ENCODE measurements at places on chromosomes 7 and 10.

DNA sequence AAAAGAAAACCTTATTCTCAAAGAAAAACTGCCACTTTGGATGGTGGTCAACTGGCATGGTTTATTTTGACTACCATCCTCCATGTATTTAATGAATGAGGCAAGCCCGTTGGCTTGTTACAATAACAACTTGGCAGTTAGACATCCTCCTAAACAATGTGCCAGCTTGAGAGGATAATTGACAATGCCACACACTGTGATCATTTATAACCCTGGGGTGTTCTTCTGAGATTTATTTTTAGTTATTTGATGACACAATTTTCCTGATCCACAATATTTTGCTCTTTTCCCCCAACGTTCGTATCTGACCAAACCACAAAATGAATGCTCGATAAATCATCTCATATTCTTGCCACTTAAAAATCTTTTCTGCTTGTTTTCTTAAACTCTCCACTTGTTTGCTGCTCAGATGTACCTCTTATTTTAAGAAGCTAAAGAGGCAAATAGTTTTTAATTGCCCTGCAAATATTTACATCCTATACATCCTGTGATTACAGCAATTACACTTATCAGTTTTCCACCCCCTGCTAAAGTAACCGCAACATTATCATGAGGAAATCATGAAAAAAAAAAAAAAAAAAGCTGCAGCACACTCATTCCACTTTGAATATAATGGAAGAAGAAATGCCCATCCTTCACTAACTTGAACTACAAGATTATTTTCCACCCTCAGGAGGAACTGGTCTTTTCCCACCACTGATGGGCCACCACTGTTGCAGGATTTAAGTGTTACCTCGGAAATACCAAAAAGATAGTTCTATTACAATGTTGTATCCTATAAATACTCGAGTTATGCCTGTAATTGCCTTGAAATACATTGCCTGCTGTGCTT is 119.9 kb downstream of the MBL2 start:
- no peak for DNase-seq

DNA sequence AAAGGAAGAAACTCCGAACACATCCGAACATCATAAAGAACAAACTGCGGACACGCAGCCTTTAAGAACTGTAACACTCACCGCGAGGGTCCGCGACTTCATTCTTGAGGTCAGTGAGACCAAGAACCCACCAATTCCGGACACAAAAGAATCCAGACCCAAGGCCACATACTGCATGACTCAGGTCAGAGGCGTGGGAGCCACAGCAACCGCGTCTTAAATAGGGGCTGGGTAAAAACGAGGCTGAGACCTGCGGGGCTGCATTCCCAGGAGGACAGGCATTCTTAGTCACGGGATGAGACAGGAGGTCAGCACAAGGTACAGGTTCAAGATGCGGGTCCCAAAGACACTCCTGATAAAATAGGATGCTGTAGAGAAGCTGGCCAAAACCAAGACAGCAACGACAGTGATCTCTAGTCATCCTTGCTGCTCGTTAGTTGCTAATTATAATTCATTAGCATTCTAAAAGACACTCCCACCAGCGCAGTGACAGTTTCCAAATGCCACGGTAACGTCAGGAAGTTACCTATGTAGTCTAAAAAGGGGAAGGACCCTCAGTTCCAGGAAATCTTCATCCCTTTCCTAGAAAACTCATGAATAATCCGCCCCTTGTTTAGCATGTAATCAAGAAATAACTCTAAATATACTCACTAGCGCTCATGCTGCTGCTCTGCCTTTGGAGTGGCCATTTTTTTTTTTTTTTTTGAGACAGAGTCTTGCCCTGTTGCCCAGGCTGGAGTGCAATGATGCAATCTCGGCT is 19.3 kb downstream of the AP5Z1 start:
- DNase-seq = no peak

DNA sequence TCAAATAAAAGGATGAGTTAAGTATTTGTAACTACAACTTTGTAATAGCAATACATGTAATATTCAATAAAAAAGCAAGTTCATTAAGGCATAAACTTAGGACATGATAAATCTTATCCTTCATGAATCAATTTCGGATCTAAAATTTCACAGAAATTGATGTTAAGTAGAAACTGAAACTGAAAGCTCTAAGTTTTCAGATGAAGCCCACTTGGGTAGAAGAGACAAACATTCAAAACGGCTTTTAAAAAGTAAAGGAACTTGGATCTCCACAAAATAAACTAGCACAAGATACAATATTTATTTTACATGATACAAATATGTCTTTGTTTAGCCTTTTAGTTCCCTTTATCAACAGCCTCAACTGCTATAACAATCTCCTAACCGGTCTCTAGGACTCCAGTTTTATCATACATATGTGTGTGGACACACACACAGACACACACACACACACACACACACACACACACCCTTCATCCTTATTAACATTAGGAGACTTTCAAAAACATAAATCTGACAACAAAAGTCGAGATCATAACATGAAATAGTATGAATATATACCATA is 83.7 kb downstream of the USP6NL start:
- no peak for DNase-seq

- no peak for DNase-seq
These were observed 77.2 kb downstream of the CH25H start for GRCh38 chr10:89129911-89130310.

DNA sequence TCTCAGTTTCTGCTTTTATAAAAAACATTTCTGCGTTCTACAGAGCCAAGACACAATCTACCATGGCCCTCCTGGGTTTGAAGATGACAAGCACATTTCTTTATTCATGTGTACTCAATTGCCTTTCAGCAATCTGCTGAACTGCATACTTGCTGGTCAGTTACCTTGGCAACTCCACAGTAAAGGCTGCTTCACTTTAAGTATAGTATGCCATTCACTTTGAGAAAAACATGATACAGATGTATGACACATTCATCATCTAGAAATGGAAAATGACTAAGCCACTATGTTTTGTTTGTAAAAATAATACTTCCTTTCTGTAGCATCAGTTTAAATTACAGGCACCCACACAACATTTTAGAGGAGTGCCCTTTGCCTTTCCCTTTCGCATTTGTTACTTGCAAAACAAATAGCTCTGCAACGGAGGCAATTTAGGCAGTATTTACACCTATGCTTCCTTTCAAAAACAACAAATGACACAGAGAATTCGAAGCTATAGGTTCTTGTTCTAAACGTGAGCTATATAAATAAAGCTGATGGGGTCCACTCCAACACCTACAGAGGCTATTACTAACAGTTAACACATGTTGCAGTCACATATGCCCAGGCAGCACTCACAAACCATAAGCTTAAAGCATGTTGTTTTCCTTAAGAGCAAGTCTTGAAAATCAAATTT is 23.5 kb downstream of the SGCE start:
- no peak for DNase-seq

DNA sequence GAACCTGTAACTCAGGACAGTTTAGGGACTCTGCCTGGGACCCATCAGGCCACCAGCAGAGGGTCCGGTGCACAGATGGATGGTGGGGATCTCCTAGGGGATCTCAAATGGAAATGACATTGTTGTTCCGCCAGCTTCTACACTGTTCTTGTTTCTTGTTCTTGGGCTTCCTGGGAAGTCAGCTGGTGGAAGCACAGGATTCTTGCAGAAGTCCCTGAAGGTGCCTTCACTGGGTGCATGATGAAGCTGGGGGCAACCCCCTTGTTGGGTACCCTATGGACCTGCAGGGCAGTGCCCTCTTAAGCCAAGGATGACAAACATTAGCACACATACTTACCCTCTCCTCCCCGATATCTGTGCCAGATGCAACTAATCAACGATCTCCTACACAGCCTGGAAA is 18.6 kb downstream of the SFTPD start:
- no peak for DNase-seq

GRCh38 chr10:99536338-99537085 is 3.8 kb downstream of the NKX2-3 start:
- no peak for DNase-seq

DNA sequence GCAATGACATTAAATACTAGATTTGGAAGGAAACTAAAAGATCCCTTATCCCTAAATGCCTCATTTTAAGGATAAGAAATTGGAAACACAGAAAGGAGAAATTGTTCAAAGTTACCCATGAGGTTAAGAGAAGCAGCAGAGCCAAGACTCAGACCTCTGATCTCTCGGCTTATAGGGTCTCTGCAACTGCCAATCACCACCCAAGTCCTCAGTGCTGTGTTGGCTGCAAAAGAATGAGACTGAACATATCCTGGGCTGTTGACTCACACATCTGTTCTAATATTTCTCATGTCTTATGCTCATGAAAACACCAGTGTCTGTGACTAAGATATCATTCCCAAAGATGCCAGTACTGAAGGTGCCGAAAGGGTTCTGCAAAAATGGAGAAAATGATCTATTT is 153.3 kb downstream of the XPNPEP1 start:
- DNase-seq = no peak

GRCh38 chr7:149662591-149663095 is 110.7 kb downstream of the ZNF467 start:
- DNase-seq = no peak

DNA sequence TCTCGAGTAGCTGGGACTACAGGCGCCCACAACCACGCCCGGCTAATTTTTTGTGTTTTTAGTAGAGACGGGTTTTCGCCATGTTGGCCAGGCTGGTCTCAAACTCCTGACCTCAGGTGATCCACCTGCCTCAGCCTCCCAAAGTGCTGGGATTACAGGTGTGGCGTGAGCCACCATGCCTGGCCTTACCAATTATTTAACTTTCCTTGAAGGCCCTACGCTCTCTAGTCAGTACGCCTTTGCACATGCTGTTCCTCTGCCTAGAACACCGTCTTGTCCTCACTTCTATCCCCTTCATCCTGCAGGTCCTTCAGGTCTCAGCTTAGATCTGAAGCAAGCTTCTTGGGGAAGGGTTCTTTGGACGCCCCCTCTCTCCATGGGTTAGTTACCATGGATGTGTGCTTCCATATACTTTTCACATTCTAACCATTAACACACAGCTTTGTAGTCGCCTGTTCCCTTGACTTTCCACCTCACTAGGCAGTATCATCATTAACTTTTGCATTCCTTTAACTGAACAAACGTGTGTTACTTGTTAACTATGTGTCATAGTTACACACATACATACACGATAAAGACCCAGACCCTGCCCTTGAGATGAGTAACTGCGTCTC is 592 bp upstream of the ATP6V1F start:
- DNase-seq = no peak

DNA sequence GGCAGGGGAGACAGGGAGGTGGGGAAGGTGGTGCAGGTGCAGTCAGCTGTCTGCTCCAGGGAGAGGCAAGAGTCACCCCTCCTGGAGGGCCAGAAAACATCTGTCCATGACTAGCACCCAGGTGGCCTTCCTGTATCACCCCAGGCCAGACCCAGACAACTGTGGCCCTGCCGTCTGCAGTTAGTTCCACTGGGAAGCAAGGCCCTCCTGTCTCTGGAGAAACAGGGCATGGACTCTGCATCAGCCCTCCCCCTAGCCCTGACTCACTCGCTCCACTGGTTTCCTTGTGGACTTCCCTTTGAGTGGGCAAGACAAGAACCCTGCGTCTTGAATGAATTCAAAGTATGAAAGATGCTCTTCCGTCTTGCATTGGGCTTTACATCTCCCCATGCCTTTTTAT is 12.6 kb downstream of the TBATA start:
- no peak for DNase-seq

GRCh38 chr10:132098539-132099388 is 33.0 kb downstream of the JAKMIP3 start:
- DNase-seq = no peak

- DNase-seq = no peak
These were observed 39.7 kb upstream of the TEX47 start for GRCh38 chr7:88835147-88835728.

DNA sequence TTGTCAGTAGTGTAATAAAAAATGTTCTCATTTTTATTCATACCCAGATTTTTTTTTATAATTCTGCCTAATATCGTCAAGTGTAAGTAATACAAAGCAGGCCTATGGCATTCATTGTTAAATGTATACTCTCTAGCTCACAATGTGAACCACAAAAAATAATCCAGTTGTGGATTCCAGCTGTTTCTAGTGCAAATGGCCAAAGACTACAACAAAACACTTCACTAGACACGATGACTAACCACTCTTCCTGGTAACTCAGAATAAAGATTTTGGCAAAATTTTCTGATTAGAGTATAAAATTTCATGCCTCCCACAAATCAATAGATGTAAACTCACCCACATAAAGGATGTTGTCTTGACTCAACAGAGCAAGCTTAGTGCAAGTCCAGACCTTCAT is 396.6 kb downstream of the DGKB start:
- DNase-seq = no peak

- no peak for DNase-seq
These were observed 44.2 kb upstream of the PCBD1 start for GRCh38 chr10:70932392-70933196.

GRCh38 chr7:100837099-100837836 is 9.9 kb upstream of the EPHB4 start:
- DNase-seq = peak; percentile 77

DNA sequence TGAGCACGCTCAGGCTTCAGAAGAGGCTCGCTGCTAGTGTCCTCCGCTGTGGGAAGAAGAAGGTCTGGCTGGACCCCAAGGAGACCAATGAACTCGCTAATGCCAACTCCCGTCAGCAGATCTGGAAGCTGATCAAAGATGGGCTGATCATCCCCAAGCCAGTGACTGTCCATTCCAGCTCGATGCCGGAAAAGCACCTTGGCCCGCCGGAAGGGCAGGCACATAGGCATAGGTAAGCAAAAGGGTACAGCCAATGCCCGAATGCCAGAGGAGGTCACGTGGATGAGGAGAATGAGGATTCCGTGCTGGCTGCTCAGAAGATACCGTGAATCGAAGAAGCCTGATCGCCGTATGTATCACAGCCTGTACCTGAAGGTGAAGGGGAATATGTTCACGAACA is 5.7 kb upstream of the PPP2R2D start:
- no peak for DNase-seq

DNA sequence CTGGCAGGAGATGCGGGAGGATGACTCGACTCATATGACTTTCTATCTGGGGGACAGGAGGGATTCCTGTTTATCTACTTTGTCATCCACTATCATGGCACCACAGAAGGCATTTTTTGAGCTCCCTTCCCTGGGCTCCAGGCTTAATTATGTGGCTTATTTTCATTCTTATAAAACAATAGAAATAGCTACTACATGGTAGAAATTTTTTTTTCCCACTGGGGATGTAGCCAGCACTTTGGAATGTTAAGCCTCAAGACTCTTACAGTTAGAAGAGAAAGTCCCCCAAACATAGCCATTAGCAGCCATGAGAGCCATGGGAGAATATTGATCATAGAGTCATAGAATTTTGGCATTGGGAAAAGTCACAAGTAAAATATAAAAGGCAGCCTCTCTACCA is 14.6 kb upstream of the FAM180A start:
- no peak for DNase-seq

GRCh38 chr7:12715372-12716133 is 28.1 kb downstream of the ARL4A start:
- peak; percentile 87 for DNase-seq

- no peak for DNase-seq
These were observed 68.2 kb upstream of the LRGUK start for GRCh38 chr7:134058980-134059379.

GRCh38 chr7:81680120-81680519 is 89.7 kb downstream of the HGF start:
- no peak for DNase-seq

Data from AG04450 (cell line).